ENCODE measurements at places on chromosomes 1 and 21.

DNA sequence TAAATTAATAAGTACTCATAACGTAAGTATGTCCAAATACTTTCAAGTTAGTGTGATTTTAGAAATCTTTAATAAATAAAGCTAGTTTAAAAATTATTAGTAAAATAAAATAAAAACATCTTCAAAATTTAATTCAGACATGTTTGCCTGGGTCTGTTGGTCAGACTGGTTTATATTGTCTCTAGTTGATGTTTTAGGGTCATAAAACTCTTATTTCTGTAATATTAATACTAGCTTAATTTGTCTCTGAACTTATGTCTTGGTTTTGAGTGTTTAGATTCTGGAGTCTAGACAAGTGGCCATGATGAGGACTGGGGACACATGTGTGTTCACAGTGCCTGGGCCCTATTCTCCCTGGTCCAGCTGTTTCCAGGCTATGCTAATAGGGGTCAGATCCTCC lies 184.5 kb upstream of the TNR start:
- DNase-seq: no peak

DNA sequence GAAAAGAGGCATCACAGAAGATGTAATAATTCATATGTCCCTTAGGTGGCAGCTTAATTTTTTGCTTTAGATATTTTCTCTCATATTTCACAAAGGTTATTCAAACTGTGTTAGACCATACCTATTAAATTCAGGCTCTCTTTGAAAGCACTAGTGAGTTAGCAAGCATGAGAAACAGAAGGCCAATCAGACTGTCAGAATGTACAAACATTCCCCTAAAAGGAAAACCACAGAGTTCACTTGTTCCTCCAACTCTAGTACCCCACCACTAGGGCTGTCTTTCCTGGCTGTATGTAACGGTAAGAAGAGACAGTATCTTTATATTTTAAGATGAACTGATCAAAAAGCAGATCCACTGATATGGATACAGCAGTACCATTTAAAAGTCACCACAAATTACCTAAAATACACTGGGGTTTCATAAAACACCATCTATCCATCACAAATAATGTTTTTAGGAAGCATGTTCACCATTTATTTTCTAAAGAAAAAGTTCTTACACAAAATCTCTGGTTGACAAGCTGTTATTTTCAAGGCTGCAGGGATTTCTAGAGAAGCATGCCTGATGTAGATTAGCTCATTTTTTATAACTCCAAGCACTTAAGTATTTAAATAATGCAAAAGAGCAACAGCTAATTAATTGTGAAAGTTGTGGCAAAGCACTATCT lies 1.8 kb downstream of the ARPC5 start:
- DNase-seq: no peak

DNA sequence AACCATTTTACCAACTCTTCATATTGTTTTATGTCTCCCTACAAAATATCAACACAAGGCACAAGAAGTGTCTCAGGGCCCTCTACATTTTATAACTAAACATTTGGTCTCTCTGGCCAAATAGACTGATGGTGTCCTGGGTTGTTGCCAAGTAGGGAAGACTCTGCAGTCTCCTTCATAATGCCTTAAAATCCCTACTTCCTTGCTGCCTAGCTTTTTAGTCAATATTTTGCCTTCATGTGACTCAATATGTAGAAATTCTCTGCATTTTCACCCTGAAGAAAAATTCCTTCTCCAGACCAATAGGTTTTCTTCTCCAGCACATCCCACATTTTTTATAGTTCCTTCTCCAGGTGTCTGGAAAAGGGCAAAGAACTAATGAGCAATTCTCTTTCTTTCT lies 72.6 kb upstream of the IPO9 start:
- DNase-seq: no peak

- no peak for DNase-seq
Measured at GRCh38 chr1:232626452-232626851, 3.5 kb downstream of the SIPA1L2 start.

DNA sequence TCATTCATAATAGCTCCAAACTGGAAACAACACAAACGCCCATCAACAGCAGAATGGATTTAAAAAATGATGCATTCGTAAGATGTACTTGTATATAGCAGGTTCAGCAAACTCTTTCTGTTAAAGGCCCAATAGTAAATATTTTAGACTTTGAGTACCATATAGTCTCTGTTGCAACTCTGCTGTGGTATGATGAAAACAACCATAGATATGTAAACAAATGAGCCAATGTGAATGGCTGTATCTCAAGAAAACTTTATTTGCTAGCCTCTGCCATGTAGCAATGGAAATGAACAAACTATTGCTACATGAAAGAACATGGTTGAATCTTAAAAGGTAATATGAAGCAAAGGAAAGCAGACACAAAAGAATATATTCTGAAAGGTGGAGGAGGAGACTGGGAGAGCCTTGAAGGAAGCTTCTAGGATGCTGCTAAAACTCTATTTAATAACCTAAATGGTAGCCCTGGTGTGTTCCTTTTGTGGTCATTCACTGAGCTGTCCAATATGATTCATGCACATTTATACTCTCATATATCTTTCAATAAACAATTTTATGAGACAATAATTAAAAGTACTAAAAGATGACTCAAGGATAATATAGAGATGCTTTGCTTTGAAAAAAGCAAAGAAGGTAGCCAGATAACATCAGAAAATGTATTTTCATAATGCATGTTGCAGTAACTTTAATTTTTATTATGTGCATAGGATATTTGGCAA lies 29.1 kb upstream of the FMO3 start:
- no peak for DNase-seq

- no peak for DNase-seq
Measured at GRCh38 chr1:183074215-183074614, 51.0 kb downstream of the LAMC1 start.

- no peak for DNase-seq
Measured at GRCh38 chr1:39926820-39927219, 25.1 kb upstream of the MYCL start.

- DNase-seq: no peak
Measured at GRCh38 chr1:91501971-91502671, 1.5 kb downstream of the CDC7 start.

GRCh38 chr1:26164036-26164860 lies 4.5 kb downstream of the C1orf232 start:
- peak; percentile 11 for DNase-seq

DNA sequence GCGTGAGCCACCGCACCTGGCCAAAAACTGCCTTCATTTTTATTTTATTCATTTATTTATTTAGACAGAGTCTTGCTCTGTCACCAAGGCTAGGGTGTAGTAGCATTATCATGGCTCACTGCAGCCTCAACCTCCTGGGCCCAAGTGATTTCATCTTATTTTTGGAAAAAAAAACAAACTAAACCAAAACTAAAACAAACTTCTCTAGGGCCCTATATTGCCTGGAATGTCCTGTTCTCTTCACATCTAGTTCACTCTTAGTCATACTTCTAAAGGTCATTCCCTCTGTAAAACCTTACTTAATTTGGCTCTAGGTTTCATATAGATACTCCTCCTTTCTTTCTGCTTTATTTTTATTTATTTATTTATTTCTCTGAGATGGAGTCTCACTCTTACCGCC lies 15.6 kb downstream of the RPS27 start:
- DNase-seq: no peak

DNA sequence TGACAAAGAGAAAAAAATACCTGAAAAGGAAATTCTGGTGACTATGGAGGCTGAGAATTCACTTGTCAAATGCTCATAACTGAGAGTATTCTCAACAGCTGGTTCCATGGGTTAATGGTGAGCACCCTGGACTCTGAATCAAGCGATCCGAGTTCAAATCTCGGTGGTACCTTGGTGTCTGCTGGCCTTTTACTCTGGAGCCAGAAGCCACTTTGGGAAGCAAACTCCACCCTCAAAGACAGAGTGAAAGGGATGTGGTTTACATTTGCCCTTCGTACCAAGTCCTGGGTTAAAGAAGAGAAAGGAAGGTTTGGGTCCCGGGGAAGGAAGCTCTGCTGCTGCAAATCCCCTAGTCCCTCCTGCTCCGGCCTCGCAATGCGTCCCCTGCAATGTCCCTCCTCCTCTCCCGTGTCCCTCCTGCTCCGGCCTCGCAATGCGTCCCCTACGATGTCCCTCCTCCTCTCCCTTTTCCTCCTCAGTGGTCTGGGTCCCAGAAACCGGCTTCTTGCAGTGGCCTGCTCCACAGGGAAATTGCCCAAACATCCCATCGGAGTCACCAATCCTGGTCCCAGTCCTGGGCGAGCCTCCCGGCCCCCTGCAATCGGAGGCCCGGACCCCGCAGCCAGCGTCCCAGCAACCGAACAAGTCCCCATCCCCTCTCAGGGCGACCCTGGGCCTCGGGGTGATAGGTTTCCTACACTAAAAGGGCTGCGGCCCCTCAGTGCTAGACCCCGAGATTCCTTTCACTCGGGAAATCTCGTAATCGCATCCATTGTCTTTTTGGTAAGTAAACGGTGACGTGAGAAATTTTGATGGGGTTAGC lies 129.4 kb downstream of the PPIAL4G start:
- no peak for DNase-seq

- no peak for DNase-seq
Measured at GRCh38 chr1:154546264-154547063, 12.0 kb downstream of the UBE2Q1 start.

DNA sequence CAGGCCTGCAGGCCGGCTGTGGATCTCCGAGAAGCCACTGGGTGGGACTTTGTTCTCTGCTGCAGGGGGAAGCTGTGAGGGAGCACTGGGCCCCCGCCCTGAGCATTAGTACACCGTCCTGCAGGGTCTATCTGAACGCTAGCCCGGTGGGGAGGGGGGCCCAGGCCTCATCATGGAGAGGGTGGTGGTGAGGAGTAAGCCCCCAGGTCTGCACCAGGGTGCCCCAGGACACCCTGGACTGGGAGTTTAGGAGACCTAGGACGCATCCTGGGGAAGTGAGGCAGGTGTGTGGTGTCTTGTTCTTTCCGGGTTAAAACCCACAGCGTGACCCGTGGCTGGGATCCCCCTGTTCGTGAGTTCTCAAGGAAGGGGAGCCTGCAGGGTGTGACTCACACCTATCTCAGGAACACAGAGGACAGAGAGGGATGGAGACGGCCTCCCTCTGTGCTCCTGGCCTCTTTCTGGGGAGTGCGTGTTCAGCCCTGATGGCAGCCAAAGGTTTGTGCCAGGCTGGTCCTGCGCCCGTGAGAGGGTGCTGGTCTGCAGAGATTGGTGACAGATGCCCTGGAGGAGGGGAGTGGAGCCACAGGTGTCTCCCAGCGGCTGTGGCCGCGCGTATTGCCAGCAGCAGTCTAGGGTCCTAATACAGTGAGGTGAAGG lies 44.8 kb downstream of the AGPAT3 start:
- no peak for DNase-seq

DNA sequence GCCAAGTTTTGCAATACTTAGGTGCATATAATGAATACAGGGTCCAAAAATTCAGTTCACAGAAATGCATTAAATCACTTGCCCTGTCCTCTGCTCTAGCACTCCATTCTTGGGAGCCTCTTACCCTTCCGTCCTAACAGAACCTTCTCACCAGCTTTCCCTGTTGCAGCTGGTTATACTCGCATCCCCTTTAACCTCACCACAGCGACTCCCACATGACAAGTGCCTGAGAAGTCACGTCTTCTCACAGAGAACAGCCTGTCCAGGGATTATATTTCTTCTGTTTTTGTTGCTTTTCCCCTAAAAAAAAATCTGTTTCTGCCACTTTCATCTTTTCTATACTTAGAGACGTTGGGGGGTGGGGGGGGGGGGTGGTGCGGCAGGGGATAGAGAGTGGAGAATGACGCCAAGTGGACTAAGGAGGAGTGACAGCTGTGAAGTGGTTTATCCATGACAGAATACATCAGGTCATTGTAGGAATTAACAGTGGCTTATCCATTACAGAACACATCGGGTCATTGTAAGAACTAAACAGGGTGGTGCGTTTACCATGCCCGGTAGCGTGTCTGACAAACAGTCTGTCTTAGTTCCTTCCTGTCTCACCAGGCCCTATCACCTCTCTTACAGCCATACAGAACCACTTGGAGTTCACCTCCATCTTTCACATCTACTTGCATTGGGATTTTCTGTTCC lies 117.6 kb downstream of the UBE2U start:
- DNase-seq: no peak

GRCh38 chr1:24329331-24329730 lies 10.2 kb downstream of the GRHL3 start:
- no peak for DNase-seq

DNA sequence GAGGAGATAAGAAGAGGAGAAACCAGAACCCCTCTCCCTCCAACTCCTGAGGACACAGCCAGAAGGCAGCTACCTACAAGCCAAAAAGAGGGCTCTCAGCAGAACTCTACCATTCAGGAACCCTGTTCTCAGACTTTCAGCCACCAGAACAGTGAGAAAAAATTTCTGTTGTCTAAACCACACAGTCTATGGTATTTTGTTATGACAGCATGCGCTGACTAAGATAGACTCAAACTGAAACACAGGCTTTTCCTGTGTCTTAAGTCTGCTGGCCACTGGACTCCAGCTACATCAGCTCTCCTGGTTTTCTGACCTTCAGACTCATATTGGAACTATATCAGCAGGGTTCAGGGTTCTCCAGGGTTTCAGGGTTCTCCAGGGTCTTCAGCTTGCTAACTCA lies 126.5 kb upstream of the TNFSF4 start:
- no peak for DNase-seq

GRCh38 chr1:239997515-239998311 lies 94.0 kb upstream of the FMN2 start:
- no peak for DNase-seq

GRCh38 chr1:36855699-36856494 lies 178.4 kb downstream of the GRIK3 start:
- no peak for DNase-seq

DNA sequence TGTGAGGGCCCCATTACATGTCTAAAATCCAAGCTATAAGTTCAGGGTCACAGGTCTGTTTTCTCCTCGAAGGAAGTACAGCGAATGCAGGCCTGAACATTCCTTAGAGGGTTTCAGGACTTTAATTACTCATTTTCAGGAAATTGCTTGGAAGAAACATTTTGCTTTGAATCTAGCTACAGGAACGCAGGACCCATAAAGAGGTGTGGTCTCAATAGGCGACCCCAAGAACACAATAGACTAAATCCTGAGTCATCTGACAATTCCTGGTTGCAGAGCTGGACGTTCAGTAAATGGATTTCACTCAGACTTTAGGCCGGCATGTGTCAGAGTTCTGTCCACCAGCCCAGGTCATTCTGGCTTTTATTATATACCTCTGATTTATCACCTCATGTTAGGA lies 1.0 kb upstream of the ERG start:
- DNase-seq: no peak

GRCh38 chr1:211951856-211952255 lies 83.5 kb downstream of the INTS7 start:
- no peak for DNase-seq

- DNase-seq: no peak
Measured at GRCh38 chr1:51850420-51851223, 27.9 kb downstream of the NRDC start.

DNA sequence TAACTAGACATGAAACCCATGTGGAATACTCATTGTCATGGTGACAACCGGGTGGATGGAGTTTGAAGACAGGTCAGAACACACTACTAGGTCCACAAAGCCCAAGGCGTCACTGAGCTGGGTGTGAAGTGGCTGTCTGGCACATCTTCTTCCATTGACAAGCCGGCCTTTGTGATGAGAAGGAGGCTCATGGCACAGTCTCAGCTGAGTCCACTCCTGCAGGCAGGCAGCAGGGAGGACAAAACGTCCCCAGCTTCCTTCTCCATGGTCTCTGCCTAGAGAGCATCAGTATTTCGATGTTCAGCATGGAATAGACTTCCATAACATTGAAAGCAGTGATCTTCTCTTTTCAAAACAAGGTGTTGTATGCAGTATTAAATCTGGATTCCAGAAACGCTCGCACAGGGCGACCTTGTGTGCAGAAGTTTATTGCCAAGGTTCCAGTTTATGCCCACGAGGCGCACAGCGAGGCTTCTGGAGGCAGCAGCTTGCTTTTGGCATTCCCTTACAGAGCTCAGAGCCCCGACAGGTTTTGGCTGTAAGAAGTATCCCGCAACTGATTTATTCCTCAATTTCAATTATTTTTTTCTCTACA lies 104.2 kb downstream of the SIM2 start:
- peak; percentile 57 for DNase-seq
